ENCODE measurements at places on chromosomes 4 and X.

GRCh38 chrX:148609515-148610327 lies 109.3 kb downstream of the AFF2 start:
- no peak for DNase-seq

DNA sequence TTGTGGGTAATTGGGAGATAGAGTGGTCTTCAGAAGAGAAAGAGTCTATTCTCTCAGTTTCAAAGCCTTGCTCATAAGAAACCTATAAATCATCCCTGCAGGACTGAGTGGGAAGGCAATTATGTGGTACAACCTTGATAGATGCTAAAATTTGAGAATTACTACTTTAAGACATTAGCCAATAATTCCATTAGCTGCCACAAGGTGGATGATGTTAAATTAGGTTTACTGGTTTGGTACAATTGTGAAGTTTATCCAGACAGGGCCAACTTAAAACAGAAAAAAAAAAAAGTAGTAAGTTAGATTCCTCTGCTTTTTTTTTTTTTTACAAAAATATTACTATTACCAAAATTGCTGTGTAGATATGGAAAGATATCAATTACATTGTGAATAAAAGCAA lies 73.2 kb upstream of the AMOT start:
- no peak for DNase-seq

DNA sequence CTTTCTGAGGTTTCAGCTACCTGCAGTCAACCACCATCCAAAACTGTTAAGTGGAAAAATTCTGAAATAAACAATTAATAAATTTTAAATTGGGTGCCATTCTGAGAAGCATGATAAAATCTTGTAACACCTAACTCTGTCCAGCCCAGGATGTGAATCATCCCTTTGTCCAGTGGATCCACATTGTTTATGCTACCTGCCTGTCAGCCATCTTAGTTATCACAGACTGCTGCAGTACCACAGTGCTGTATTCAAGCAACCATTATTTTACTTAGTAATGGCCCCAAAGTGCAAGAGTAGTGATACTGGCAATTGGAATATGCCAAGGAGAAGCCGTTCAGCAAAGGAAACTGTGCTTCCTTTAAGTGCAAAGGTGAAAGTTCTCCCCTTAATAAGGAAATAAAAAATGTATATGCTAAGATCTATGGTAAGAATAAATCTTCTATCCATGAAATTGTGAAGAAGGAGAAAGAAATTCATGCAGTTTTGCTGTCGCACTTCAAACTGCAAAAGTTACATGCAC lies 20.6 kb downstream of the CAMK2D start:
- no peak for DNase-seq

GRCh38 chr4:146638786-146639505 lies at the start of gene POU4F2:
Gene POU4F2, plus strand, starts transcription at chr4:146638893. Its CDS starts 248 bp downstream, at chr4:146639141.
- DNase-seq = no peak

- no peak for DNase-seq
Measured at GRCh38 chr4:140151699-140152012, 2.3 kb downstream of the MAML3 start.

DNA sequence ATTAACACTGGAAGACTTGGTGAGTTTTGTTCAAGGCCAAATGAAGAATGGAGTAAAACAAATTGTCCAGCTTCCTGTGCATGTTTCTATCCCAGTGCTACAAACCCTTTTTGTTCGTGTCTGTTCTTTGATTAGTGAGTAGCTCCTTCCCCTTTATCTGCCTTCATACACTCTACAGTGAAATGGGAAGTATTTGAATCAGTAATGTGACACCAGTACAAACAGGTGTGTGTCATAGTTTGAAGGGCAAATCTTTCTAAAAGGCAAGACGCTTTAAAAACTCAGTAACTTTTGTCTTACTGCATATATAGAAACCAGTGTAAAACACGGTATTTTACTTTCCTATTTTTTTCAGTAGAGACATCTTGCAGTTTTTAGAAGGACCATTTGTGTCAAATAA lies 5.9 kb downstream of the ARHGEF38 start:
- DNase-seq = no peak

- DNase-seq = no peak
Measured at GRCh38 chrX:112888916-112889315, 48.3 kb upstream of the AMOT start.

DNA sequence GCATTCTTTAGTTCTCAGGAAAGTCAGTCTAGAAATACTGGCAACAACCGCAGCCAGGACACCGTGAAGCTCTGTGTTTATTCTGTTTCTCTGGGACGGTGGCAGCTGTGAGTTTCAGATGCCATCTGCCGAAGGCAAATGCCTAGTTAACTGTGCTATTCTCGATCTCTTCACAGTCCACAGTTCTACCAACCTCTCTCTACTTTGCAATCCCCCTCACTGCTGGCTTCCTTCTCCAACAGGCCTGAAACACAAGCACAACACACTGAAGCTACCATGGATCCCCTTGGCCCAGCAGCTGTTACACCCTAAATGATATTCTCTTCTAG lies 118.8 kb downstream of the ZNF827 start:
- DNase-seq = no peak

DNA sequence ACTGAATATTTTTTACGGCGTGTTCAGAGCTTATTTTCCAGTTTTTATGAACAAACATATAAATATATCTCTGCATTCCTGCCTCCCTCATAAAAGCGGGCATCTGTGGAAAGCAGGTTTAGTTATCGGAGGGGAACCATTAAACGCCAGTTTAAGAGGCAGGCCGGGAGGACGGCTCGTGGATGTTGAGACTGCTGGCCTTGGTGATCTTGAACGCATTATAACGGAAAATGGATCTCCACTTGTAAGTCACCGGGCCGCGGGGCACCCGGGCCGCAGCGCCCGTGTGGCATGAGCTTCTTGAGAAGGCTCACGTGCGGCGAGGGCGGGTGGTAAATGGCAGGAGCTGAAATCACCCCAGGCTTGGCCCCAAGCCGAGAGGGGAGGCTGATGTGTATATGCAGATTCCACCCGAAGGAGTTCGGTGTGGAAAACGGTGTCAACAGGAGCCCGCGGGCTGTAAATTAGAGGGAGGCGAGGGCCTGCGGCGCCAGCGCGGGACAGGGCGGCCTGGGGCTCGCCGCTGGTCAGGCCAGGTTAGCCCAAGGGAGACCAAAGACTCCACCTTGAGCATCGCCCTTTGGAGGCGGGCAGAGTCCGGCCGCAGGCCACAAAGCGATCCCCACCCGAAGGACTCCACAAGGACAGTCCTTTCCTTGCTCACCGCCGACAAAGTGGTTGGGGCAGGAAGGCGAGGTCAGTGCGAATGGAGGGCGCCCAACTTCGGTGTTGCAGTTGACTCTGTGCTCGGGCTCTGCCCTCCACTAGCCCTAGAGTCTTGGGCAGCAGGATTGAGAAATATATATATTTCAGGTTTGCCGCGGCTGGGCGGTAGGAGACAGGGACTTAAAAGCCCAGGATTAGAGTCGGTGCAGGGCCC lies 1.3 kb upstream of the HAND2 start:
- DNase-seq = no peak

DNA sequence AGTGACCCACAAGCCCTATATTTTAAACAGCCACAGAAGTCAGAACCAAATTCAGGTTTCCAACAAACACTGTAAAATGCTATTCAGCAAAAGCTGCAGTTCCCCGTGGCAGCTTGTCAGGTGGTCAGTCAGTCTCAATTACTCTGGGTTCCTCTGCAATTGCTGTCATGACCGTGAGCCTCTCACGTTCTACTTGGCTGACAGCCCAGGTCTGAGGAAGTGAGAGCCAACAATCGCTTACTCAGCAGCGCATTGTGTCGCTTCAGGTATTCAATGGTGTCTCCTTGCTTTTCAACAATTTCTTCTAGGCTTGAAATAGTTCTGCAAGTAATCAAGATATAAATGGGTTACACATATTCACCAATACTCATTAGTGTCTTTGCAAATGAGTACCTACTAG lies 25.8 kb downstream of the TRIM75 start:
- no peak for DNase-seq

DNA sequence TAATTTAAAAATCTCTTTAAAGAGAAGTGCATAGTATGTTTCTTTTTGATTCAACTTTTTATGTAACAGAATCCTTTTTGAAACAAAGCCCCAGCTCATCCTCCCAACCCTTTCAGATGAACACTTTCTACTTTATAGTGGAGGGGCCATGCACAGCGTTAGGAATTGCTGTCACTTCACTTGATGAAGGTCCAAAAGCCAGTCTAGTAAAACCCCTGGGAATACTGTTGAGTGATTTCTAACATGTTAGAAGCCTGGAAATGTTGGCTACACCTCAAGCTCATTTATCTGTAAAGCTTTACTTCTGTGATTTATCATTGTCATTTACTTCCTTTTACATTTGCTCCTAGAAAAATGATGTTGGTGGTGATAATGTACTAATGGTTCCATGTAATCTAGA lies 1608.9 kb upstream of the TENM3 start:
- no peak for DNase-seq

- DNase-seq = no peak
Measured at GRCh38 chr4:122012735-122013134, 60.9 kb upstream of the TRPC3 start.

GRCh38 chr4:85474818-85475630 lies at the start of gene ARHGAP24:
Gene ARHGAP24, plus strand, starts transcription at chr4:85475150.
- DNase-seq = no peak

- no peak for DNase-seq
Measured at GRCh38 chr4:160498211-160498610, 1395.3 kb downstream of the RAPGEF2 start.

GRCh38 chr4:4289941-4290850 lies at the start of the genes LYAR and ZBTB49:
Gene LYAR, minus strand, starts transcription at chr4:4290154. Its CDS starts 6,412 bp downstream, at chr4:4283742.
Gene ZBTB49, plus strand, starts transcription at chr4:4290251. Its CDS starts 9,695 bp downstream, at chr4:4299946.
- DNase-seq = peak; percentile 96

DNA sequence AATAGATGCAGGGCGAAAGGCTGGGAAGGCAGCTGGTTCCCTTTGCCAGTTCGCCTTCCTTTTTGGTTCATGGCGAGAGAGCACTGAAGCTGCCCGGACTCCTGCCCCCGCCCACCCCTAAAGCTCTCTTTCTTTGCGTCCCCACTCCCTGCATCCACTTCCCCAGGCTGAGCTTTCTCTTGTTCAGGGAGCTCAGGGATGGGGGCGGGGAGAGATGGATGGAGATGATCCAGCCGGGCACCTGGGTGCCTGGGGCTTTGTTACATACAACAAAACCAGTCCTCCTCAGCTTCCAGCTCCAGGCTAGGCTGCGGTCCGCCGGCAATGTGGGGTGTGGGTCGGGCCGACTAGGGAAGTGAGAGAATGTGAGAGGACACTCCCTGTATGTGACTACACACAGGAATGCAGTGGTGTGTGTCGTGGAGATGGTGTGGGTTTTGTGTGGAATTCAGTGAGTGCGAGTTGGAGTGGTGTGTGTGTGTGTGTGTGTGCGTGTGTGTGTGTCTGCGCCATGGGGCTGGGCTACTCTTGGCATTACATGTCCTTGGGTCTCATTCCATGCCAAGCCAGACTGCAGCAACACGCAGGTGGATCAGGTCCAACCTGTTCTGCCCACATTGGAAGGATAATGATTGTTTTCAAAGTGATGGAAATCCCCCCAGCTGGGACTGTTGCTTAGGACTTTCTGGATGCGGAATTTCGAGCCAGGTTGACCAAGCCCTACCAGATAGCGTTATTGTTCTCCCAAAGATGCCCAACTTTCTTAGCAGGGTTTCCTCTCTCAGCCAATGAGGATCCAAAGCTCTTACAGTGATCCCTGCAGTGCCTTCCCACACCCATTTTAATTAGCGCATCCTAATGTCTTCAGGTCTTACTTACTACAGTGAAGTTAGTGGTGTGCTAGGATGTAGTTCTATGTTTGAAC lies 149.4 kb upstream of the CHRDL1 start:
- no peak for DNase-seq

GRCh38 chrX:123324625-123325024 lies 140.5 kb downstream of the GRIA3 start:
- DNase-seq = no peak

DNA sequence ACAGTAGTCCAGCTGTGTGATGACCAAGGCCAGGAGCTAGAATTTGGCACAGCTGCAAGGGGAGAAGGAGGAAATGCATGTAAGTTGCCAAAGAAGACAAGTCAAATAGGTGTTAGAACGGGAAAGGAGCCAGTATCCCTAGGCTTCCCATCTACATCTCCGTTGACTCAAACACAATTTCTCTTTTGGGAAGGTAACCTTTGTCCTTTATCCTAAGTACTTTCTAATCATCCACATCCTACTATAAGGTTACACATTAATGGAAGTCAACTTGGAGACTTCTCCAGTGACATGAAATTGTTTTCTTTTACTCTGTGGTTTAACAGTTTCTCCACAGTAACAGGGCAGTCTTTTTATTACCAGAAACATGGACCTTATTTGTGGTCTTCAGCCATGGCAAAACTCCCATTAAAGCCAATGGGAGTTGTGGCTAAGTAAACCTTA lies 620.0 kb downstream of the ANKRD50 start:
- DNase-seq = no peak

- no peak for DNase-seq
Measured at GRCh38 chrX:73818200-73819116, 255.5 kb downstream of the CHIC1 start.

DNA sequence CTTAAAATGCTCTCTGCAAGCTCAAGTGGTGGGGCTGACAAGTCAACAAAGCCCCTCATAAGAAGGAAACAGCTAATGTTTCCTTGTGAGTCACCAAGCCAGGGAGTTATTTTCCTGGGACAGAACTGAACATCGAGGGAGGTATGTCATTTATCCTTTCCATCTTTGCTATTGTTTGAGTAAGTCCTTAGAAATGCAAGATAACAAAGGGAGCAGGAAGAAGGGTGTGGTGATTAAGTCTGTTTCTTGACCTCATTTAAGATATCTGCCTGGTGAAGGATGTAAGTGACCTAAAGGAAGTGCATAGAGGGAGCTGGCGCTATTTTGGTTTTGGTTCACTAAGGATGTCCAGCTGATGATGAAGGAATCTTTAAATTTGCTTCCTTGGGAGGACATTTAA lies 39.9 kb downstream of the ATG4A start:
- no peak for DNase-seq

GRCh38 chrX:133776072-133776471 lies 209.3 kb downstream of the GPC3 start:
- DNase-seq = peak; percentile 17

DNA sequence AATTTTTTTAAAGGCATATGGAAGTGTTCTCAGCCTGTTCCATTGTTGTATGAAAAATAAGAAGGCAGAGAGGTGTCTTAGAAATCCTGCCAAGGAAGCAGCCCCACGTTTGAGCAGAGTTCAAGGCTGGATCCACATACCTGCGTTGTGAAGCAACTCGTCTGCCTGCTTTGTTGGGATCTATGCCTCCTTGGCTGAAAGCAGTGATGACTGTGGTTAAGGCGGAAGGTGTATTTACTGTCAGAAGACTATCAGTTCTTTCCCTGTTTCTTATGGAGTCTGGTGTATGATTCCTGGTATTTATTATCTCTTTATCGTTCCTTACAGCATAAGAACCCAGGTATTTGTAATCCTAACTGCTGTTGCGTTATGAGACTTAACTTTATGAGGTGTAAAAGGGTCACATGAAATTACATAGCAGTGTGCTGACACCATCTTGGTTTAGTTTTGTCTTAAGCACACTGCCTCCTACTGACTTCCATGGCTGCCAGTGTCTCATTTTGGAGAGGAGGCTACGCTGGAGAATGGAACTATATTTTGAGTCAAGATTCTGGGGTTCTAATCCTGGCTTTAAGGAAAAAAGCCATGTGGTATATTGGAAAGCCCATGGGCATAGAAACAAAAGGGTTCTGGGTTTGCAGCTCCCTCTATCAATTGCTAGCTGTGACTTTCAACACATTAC lies 3.1 kb upstream of the MSMO1 start:
- no peak for DNase-seq

- DNase-seq = no peak
Measured at GRCh38 chr4:129239088-129239487, 143.1 kb downstream of the C4orf33 start.

GRCh38 chrX:132958091-132958703 lies at the start of gene HS6ST2:
Gene HS6ST2, minus strand, starts transcription at chrX:132958629.
- DNase-seq = no peak
